Cardiac fibroblast (primary cell): ENCODE measurements at places on chromosomes 7 and 10.

GRCh38 chr7:81367326-81367931 is 402.4 kb downstream of the HGF start:
- DNase-seq = peak; percentile 56

DNA sequence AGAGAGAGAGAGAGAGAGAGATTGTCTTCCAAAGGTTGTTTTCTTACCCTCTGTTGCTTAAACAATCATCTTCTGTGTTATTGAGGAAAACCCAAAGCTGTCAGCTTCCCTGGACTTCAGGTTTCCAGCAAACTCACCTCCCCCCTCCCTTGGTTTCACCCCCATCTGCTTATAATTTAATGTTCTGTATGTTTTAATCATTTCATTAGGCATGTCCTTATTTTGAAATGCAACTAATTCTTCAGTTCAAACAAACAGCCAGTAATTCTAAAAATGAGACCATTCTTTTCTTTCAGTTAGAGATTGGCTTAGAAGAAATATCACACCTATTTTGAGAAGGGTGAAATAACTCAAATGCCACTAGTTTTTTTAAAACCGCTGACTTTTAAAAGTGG is 102.9 kb downstream of the FAM204A start:
- no peak for DNase-seq

DNA sequence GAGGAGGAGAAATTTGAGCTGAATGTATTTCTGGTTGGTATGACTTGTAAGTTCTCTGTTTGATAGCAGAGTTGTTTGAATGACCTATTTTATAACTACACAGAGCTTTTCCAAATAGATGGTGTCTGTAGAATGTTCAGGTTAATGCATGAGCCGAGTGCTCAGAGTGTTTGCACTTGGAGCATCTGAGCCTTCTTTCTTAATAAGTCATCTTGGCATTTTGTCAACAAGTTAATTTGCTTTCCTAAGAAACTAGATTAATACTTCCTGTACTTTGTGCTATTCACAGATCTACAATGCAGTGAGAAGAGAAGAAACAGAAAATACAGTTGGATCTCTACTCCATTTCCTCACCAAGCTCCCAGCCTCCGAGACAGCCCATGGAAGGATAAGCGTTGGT is 138.2 kb downstream of the PLCE1 start:
- peak; percentile 79 for DNase-seq

- no peak for DNase-seq
Observed at GRCh38 chr10:20299034-20299736, 483.0 kb downstream of the PLXDC2 start.

DNA sequence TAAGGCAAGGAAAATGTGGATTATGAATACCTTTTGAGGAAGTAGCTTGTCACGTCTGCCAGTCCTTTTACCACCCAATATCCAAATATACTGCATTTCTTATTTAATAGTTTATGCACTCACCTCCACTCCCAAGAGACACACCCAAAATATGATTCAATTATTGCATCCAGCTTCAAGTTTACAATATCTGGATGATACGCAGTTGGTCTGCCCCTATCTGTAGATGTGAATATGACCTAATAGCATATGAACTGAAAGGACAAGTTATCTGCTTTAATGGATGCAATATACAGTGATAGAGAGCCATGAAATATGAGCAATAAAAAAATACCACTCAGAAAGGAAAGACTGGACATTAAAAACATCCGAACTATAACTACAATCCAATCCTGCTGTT is 159.4 kb upstream of the MAGI2 start:
- no peak for DNase-seq

- DNase-seq = no peak
Observed at GRCh38 chr7:39317107-39317506, 249.1 kb upstream of the YAE1 start.

DNA sequence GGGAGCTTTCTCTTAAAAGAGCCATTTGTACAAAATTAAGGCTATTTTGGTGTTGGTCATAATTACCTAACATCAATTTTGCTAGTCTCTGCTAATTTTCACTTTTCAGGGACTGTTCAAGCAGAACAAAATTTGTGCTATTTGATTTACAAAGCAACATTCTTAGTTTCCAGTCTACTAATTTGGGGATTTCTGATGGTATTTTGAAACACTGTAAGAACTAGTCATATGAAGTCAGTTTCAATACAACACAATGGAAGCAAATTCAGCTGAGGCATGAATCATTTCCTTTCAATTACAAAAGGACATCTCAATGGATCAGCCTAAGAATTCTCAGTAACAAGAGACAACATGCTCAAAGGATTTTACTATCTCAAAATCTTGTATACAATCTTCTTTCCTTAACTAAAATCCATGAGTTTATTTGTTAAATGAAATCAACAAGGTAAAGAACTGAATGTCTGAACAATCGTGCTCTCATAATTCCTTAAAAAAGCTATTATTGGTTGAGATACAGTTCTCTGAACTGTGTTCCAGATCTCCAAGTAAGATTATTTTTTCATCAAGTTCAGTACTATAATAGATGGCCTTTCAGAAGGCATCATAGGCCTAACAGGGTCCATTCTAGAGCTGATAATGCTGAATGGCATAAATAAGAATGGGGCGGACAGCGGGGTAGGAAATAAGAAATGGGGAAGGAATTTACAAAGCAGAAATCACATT is 144.6 kb downstream of the NRCAM start:
- DNase-seq = peak; percentile 94

GRCh38 chr10:130044067-130045061 is 66.3 kb downstream of the C10orf143 start:
- DNase-seq = no peak

- DNase-seq = no peak
Observed at GRCh38 chr7:46210467-46210866, 289.4 kb upstream of the IGFBP3 start.

- no peak for DNase-seq
Observed at GRCh38 chr7:144470078-144470477, 66.6 kb upstream of the NOBOX start.

DNA sequence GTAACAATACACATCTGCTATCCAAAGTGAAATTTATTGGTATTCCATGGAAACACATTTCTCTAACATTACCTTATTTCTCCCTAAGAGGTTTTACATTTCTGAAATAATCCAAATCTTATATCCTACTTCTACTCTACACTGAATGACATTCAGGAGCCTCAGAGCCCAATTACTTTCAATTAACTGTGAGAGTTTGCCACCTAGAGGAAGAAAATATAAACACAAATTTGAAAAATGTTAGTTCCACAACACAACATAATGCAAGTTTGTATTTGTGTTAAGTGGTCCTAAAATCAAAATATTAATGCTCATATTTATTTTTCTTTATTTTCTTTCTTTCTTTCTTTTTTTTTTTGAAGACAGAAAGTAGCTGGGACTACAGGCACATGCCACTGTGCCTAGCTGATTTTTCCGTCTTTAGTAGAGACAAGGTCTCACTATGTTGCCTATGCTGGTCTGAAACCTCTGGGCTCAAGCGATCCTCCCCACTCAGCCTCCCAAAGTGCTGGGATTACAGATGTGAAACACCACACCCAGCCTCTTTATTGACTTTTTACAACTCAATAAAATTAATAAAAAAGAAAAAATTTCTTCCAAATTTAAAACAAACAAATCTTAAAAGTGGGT is 46.0 kb downstream of the ATAD1 start:
- peak; percentile 61 for DNase-seq

DNA sequence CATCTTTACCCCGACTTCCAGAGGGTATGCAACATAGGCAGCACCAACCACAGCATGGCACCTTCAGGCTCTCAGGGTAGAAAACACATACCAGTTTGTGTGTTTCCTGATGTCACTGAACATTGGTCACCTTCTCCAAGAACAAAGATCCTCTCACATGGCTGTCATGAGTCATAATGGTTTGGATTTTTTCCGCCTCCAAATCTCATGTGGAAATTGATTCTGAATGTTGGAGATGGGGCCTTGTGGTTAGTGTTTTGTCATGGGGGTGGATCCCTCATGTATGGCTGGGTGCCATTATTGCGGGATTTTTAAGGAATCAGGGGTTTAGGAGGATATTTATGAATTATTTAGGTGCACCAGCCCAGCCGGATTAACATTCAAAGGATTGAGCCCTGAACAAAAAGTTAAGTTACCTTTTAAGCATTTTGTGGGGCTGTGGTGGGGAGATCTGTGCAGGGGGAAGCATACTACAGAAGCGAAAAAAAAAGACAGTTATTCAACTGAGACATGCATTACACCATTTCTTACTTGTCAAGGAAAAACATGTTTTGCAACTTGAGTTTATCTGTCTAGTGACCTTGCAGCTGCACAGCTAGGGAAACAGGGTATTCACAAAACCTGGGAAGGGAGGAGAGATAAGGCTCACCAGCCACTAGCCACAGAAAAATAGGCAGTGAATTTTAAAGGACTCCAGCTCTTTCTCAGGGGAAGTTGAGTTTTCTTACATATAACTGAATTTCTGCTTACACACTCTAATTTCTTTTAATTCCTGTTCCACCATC is 774.1 kb upstream of the AUTS2 start:
- DNase-seq = no peak

- no peak for DNase-seq
Observed at GRCh38 chr10:88450201-88450600, 132.9 kb downstream of the RNLS start.

GRCh38 chr10:11270135-11270857 is 252.6 kb downstream of the CELF2 start:
- peak; percentile 80 for DNase-seq

GRCh38 chr7:155287284-155287935 is 10.3 kb upstream of the INSIG1 start:
- no peak for DNase-seq

DNA sequence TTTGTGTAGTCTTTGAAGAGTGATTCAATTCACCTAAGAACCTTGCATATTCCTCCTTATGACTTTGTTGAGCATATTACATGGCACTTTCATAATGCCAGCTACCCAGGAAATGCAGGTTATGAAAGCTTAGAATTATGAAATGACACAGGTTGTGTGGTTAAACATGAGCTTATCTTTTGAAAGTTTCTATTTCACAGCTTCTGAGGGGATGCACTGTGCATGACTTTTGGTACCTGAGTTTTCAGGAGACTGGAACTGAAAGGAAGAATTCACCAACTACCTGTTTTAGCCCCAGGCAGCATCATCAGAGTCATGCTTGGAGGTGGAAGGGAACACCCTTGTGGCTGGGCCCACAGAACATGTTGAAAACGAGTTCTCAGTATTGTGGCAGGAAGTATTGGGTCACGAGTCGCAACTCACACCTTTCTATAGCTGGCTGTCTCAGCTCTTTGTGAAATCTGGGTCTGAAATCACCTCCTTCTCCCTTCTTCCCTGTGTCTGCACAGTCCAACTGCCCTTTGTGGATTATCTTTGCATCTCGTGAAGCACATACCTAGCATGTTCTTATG is 228.2 kb downstream of the PTEN start:
- no peak for DNase-seq

DNA sequence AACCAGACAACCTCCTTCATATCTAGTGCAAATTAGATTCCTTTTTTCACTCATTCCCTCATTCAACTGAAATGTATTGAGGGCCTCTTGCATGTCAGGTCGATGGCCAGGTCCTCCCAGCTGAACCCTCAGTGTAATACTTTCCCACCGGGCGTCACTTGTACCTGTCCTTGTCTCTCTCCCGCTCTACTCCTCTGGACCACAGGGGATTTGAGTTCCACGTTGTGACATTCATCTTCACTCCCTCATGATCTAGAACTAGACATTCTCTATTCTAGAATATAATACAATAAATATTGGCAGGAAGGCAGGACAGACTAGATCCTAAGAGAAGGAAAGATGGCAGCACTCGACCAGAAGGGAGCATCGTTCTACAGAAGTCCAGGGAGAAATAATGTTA is 83.9 kb downstream of the WNT2 start:
- no peak for DNase-seq

DNA sequence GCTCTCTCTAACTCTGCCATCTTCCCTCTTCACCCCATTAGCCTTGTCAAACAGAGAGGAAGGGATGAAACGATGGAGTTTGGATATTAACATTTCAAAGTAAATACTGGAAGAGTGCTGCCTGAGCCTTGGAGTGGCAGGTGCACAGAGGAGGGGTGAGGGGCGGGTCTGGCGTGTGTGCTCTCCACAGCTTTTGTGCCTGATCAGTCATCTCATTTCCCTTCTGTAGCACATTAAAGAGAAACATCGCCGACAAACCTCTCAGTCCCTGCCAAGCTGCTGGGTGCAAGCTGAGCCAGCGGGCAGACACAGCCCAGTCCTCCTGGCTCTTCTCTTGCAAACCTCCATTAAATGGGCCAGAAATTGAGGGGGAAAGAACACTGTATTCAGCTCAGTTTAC is 76.2 kb downstream of the SLIT1 start:
- DNase-seq = no peak

DNA sequence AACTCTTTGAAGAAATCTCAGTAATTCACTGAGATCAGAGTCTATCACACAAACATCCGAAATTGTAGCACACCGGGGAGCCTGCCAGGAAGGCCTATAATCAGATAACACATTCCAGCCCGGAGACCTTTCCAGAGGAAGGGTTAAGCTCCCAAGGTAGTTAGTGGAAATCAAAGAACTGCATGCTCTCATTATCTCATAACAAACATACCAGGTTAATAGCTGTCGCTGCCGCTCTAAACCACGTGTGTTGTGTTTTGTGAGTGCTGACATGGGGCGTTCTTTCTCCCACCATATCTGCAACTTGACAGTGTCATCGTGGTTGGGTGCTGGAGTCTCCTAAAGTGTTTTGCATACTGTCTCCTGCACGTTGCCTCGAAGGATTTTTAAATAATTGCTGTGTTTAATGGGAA is 120.7 kb upstream of the CARD11 start:
- DNase-seq = no peak

GRCh38 chr7:25429731-25430130 is 201.4 kb upstream of the NPVF start:
- DNase-seq = peak; percentile 18

DNA sequence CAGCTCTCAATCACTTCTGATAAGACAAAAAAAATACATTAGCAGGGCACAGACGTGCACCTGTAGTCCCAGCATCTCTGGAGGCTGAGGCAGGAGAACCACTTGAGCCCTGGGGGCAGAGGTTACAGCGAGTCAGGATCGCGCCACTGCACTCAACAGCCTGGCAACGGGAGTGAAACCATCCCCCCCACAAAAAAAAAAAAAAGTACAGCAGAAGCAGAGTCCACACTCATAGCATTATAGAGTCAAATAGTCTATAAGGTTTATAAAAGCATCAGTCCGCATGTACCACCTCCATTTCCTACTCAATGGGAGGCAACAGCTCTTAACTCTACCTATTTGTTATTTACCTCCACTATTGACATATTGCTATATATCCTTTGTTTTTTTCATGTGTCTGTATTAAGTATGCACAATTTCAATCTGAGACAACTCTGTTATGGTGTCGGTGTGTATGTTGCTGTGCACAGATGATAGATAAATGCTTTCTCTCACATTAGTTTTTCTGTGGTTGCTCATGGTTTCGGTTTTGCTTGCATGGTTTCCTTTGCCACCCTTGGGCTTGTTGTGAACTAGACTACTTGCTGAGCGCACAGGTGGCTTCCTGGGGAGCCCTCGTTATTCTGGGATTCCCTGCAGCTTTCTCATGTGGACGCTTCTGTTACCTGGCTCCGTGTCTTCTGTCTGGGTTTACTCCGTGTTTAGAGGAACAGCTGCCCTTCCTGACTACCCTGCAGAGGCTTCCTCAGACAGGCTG is 40.4 kb downstream of the PROSER2 start:
- no peak for DNase-seq

- DNase-seq = no peak
Observed at GRCh38 chr7:157641866-157642265, 305.1 kb downstream of the DNAJB6 start.

- DNase-seq = peak; percentile 90
Observed at GRCh38 chr10:126060261-126060931, 164.0 kb downstream of the FANK1 start.
